GM12865 (cell line): ENCODE measurements at places on chromosomes 2 and 18.

DNA sequence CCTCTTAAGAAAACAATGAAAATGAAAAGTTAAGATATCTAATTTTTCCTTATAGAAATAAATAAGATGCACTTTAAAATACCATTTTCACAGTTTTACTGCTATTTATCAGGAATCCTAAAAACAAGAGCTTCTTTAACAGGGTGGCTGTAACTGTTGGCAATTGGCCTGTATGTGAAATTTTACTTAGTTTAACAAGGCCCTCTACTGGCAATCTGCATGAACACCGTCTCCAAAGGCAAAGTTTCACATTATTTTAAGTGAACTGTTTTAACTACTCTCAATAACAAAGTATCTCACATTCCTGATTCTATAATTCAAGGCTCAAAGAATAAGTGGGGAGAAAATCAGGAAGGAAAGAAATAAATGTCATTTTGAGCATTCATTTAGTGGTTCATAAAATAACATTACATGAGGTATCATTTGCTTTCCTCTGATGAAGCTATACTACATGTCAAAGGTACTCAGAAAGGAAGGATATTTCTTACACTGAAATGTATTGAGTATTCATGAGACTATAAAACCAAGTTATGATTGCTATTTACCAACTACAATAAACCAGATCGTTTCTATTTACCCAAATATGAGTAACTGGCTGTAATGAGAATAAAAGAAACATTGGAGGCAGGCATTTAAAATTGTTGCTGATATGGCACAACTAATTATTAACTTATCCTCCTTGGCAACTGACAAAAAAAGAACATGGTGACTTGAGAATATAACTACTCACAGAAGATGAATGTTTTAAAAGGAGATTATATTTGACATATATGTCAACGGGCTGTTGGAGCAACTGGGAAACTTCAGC is 7.0 kb downstream of the NCKAP5 start:
- DNase-seq: peak; percentile 46

DNA sequence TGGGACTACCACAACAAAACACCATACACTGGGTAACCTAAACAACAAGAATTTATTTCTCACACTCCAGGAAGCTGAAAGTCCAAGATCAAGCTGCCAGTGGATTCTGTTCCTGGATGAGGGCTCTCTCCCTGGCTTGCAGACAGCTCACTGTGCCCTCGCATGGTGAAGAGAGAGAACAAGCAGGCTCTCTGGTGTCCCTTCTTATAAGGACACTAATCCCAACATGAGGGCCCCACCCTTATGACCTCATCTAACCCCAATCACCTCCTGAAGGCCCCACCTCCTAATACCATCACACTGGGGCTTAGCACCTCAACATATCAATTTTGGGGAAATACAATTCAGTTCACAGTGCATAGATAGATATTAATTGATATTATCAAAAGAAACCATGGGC is 83.5 kb downstream of the BIN1 start:
- DNase-seq: no peak

DNA sequence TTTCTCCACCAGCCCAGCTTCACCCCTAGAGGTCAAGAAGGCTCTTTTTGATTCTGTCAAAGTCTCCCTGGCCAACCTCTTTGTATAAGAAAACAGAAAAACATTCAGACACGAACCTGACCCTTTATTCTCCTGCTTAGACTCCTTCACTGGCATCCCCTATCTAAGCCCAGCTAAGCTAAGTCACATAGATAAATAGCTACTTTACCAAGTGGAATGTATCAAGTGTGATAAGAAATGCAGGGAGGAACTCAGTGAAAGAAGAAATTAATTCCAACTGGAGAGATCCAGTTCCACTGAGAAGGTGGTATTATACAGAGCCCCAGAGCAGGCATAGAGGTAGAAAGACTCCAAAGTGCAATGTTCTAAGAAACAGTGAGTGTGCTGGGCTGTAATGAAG is 489.5 kb downstream of the TNS1 start:
- no peak for DNase-seq

DNA sequence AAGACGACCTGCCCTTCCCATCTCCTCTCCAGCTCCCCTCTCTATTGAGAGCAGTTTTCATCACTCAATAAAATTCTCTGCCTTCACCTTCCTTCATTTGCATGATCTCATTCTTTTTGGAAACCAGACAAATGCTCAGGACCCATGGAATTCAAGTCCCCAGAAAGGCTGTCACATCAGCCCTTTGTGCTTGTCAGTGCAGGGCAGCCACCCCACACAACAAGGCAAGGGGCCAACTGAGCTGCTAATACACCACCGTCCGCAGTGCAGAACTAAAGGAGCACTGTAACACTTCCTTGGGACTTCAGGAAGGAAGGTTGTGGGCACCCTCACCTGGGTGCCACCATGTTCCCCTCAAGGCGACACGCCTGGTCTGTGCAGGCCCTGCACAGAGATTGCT is 26.2 kb downstream of the MCEE start:
- no peak for DNase-seq

DNA sequence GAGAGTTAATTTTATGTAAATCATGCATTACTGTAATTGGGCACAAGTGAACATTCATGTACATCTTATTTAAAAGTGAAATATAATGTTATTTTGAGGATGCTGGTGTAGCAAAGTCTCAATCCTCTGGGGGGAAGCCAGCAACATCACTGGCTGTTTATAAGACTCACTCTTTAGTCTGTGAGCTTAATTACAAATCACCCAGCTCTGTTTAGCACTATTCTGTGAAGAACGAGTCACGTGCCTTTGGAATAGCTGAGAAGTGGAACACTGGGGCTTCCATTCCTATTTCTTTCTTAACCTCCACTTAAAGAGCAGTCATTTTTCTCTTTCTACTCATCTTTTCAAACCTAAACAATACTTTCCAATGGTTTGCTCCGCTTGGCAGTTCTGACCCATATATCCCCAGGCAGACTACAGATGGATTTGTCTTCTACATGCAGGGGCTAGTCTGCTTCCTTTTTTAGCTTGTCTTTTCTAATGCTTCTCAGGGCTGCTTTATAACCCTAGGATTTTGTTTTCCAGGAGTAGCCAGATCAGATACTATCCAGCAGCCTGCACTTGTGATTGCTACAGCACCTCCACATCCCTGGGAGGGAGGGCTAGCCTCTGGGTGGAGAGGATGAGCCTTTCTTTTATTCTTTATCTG is 95.3 kb upstream of the CAVIN2 start:
- no peak for DNase-seq

DNA sequence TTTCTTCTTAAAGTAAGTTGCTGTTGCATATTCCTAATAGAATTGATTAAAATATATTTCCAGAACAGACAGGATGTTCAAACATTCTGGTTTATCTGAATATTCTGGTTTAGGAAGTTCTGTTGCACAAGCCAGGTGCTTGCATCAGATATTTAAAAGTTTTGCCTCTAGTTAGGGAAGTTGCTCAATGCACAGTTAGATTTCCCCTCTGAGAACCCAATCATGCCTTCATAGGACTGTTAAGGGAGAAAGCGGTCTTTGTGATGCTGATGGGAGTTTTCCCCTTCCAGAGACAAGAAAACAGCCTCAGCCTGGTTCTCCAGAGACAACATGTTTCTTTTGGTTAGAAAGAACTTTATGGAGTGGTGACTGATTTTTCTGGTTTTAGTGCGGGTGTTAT is 65.6 kb upstream of the REV1 start:
- DNase-seq: no peak

GRCh38 chr2:45121236-45121927 is 112.1 kb upstream of the SIX2 start:
- no peak for DNase-seq

DNA sequence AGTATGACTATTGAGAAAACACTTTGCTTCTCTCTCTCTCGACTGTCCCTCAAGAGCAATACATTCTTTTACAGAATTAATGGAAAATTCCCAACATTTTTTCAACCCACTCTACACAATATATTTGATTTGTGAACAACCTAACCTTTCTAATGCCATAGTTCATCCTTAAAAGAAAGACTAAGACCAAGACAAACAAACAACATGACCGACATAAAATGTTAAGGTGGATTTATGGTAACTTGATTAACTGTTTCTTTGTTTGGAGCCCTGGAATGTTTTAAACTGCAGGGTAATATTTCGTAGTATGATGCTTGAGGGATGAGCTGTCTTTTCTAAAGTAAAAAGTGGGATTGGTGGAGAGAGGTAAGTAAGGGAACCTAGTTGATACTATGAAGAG is 738.2 kb downstream of the MBD2 start:
- DNase-seq: no peak

DNA sequence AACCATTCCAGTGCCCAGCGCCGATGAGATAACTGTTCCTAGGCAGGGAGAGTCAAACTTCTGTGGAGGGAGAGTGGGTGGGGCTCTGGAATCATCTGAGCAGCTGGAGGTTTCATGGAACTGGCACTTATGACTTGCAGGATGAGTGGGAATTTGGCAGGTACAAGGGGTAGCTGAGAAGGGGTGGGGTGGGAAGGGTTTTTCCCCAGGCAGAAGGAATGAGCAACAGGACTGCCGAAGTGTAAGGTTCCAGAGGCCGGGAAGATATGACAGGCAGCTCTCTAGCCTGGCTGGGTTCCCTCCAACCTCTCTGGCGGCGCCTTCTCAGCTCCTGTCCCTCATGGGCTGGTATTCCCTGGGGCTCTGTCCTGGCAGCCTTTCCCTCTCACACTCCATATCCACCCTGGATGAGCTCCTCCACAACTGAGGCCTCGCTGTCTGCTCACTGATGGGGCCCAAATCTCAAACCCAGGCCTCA is 2.5 kb upstream of the TET3 start:
- no peak for DNase-seq

DNA sequence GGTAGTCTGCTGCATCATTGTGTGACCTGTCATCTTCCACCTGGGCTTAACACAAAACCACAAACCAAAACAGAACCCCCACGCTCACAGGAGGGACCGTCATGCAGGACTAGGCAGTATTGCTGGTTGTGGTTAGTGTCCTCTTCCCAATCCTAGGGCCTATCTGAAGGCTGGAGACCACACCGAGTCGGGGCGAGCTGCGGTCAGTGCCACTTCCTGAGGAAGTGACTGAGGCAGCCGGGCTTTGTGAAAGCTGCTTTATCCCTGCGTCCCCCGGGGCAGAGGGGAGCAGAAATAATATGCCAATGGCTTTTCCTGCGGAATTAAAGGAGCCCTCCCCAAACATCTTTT is 22.9 kb downstream of the ZNF532 start:
- peak; percentile 32 for DNase-seq

- DNase-seq: peak; percentile 56
These were observed 85.5 kb upstream of the PGAP1 start for GRCh38 chr2:197011801-197012641.

GRCh38 chr18:62716619-62717168 is 1.4 kb downstream of the PHLPP1 start:
- DNase-seq: peak; percentile 57

DNA sequence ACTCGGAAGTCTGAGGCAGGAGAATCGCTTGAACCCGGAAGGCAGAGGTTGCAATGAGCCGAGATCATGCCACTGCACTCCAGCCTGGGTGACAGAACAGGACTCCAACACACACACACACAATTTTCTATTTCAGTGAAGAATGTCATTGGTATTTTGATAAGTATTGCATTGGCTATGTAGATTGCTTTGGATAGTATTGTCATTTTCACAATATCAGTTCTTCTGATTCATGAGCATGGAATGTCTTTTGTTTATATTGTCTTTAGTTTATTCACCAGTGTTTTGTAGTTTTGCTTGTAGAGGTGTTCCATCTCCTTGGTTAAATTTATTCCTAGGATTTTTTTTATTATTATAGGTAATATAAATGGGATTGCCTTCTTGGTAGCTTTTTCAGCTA is 693.4 kb upstream of the SYT4 start:
- no peak for DNase-seq

DNA sequence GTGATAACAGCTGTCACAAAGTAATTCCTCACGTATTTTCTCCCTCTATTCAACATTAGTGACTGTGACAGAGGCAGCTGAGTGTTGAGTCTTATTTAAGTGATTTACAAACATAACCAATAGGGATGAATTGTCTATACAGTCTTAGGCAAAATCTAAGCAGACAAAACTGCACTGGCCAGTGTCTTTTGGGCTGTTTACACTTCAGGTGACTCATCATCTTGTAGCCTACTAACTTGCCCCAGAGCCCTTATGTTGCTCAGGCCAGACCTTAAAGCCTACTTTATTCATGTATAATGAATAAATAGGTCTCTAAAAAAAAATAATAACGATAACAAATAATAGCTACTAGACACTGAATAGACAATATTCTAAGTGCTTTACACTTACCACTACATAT is 17.2 kb downstream of the THOC1 start:
- no peak for DNase-seq

- no peak for DNase-seq
These were observed 111.5 kb downstream of the MBD5 start for GRCh38 chr2:148132412-148132811.

GRCh38 chr2:86028766-86029381 is 76.8 kb downstream of the POLR1A start:
- no peak for DNase-seq

- no peak for DNase-seq
These were observed 35.2 kb downstream of the SP140L start for GRCh38 chr2:230362030-230362691.

GRCh38 chr2:19028587-19029375 is 329.6 kb downstream of the OSR1 start:
- DNase-seq: no peak

- no peak for DNase-seq
These were observed 198.8 kb upstream of the TCF4 start for GRCh38 chr18:55786651-55787272.

DNA sequence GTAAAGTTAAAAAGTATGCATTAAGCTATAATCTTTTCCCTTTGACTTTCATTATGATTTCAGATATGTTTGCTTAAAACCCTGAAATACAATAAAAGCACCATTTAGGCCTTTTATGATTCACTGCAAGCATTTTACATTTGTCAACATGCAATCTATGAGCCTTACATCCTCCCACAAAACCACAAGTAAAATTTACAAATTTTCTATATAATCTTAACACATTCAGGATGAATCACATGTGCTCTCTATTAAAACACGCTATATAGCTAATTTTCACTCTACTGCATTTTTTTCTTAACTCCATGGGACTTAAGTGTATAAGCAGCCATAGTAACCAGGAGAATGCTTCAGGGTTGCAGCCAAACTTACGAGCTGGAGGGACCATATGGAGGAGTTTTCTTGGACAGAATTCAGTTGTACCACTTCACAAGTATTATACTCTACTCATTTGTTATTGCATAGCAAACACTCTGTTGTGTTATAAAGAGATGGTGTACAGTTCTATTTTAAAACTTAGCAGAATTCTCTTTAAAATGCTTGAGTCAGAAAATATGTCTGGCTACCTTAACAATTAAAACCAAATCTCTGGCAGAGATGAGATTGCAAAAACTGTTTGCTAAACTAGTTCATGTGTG is 293.2 kb downstream of the ALK start:
- no peak for DNase-seq

DNA sequence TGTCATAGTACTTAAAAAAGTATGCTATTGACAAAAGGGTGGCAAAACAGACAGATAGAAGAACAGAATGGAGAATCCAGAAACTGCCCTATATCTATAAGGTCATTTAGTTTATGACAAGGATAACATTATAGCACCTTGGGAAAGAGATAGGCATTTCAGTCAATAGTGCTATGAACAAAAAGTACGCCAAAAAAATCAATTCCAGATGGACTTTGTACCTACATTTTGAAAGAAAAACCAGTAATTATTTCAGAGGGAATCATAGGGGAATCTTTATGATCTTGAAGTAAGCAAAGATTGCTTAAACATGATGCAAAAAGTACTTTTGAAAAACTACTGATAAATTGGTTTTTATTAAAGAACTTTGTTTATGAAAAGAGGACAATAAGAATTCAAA is 59.9 kb upstream of the SETBP1 start:
- DNase-seq: no peak

GRCh38 chr2:193272011-193272410 is 1077.3 kb upstream of the TMEFF2 start:
- DNase-seq: no peak
